IPS-NIHi11 (cell line): ENCODE measurements at places on chromosomes 2 and 18.

- no peak for DNase-seq
Measured at GRCh38 chr2:172251231-172251630, 148.5 kb upstream of the DLX2 start.

DNA sequence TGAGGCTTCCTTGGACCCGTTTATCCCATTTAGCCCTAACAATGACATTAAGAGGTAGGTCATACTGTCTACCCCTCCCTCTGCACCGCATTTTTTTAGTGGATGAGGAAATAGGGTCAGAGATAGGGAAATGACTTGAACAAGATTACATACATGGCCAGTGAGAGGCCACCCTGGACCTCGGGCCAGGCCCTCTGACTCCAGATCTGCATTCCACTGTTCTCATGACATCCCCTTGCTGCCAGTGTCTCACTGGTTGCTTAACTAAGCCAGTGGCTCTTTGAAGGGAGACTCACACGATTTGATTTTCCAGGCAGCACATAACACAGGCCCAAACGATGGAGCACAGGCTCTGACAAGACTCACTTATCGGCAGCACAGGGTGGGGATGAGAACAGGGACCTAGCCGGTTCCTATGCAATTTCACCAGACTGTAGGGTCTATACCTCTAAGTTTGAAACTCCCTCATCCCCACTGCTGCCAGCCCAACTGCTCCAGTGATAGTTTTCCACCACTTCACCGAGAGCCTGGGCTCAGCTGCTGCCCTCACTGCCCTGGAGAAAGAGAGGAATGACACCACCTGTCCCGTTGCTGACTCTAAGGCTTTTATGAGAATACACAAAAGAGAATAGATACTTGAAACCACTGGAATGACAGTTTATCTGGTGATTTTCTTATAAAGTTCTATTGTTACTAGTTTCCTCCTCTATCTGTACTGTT is 82.5 kb downstream of the TMEM247 start:
- no peak for DNase-seq

DNA sequence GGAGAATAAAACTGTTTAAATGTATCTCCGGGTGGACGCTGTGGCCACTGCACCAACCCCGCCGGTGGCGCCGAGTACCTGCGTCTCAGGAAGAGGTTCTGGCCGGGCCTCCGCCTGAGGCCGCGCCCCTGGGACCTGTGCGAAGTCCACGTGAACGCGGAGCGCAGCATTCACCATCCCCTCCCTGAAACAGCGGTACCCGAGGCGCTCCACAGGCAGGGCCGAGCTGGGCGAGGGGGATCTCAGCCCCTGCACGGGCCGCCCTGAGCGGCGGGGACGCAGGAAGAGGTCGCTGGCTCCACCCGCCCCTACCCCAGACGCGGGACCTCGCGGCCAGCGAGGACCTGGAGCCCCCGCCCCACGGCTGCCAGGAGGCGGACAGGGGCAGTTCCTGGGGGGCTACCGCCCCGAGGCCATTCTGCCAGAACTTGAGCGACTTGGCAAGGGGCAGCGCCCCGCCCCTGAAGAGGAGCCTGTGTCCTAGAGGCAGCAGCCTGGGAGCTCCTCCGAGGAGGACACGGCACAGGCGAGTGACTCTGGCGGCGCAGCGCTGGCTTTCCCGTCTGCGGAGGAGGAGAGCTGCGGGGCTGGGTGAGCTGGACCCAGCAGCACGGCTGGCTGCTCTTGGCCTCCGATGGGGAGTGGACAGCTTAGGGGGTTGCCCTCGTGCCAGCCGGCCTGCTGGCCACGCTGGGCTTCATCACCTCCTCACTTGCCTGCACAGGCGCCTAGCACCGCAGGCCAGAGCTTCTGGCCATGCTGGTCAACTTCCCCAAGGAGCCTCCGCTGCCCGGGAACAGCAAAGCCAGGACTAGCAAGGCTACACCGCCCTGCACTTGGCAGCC is 9.7 kb upstream of the TEKT4 start:
- no peak for DNase-seq

DNA sequence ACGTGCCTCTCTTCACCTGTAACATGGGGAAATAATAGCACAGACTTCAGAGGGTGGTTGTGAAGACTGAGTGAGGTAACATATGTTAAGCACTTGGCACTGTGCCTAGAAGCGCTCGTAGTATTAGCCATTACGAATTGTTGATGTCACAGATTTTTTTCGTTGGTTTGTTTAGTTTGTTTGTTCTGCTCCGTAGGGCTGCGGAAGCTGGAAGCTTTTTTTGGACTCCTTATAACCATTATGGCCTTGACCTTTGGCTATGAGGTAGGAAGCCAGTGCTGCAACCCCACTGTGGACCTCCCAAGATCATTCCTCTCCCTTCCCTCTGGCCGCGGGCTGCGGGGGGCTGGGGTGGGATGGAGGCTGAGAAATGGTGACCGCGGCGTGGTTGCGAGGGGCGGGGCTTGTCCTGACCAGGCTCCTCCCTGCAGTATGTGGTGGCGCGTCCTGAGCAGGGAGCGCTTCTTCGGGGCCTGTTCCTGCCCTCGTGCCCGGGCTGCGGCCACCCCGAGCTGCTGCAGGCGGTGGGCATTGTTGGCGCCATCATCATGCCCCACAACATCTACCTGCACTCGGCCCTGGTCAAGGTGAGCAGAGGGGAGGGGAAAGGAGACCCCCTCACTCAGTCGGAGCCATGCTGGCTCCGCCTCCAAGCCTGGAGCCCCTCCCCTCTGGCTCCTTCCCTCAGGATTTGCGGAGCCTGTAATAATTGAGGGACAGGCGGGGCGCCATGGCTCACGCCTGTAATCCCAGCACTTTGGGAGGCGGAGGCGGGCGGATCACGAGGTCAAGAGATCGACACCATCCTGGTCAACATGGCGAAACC is 5.5 kb downstream of the SLC11A1 start:
- peak; percentile 82 for DNase-seq

- no peak for DNase-seq
Measured at GRCh38 chr18:64118406-64118805, 30.5 kb downstream of the LINC00305 start.

GRCh38 chr2:177758591-177759371 is 313.8 kb downstream of the PDE11A start:
- DNase-seq: peak; percentile 34

DNA sequence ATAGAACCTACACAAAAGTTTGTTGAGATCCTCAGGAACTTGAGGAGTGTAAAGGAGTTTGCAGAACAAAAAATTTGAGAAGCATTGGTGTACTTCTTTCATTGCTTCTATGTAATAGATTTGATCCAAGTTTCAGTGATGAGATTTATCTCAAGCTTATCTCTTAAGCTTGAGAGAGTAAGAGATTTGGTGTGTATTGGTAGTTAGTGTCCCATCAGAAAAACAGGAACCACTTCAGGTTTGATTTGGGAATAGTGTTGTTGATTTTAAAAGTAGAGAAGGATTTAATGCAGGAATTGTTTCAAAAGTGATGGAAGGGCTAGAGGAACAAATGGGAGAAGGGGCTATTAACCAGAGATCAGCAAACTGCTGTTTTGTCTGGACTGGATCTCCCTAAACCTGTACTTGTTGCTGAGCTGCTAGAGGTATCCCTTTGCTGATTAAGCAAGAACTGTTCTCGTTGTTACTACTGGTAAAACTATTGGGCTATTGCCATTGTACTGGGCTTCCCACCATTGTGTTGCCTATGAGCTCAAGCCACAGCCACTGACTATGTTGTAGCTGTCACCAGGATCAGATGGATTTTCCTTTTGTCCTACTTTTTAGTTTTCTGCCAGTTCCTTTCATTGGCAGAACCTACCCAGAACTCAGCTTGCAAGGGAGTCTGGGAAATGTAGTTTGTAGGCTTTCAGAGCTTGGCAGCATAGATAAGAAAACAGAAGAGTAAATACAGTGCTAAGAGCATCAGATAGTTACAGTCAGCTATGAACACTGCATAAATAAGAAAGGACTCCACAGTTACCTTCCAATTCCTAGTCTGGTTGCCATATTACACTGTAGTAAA is 39.3 kb downstream of the RAB10 start:
- peak; percentile 14 for DNase-seq

DNA sequence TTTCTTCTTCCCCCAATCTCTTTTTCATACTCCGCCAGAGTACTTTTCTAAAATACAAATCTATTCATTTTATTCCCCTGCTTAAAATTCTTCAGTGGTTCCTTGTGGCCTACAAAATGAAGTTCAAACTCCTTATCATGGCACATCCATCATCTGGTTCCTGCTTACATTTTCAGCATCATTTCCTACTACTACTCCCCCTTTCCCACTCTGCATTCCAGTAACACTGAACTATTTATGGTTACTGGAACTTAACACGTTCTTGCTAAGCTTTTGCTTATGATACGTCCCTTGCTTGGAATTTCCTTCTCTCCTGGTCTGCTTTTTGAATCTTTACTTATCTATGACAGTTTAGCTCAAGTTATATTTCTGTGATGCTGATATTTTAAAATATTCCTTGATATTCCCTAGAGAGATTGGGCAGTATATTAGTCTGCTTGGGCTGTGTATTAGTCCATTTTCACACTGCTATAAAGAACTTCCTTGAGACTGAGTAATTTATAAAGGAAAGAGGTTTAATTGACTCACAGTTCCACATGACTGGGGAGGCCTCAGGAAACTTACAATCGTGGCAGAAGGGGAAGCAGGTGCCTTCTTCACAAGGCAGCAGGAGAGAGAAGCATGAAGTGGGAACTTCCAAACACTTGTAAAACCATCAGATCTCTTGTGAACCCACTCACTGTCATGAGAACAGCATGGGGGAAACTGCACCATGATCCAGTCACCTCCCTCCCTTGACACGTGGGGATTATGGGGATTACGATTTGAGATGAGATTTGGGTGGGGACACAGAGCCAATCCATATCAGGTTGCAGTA is 53.2 kb downstream of the BMPR2 start:
- DNase-seq: no peak

DNA sequence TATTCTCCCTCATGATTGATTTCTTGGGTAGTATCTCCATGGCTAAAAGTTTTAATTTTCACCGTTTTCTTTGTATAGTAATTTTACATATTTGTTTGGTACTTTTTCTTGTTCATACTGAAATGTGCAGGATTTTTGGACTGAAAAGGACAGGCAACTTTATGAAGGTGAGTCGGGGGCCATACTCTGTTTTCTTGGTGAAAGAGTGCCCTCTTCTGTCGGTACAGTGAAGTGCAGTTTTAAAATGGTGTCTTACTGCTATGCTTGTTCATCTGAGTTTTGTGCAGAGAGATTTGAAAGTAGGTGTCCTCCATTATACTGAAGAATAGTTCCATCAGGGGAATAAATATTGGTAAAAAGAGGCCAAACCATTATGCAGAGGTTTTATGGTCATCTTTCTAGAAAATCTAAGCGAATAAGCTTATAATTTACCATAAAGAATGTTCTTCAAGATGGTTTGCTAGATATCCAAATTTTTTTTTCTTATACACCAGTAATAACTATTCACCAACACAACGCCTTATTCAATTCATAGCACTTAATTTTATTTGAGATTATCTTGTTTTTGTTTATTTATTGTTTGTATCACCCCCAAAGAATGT is 8.7 kb upstream of the SERPINB13 start:
- DNase-seq: peak; percentile 39

DNA sequence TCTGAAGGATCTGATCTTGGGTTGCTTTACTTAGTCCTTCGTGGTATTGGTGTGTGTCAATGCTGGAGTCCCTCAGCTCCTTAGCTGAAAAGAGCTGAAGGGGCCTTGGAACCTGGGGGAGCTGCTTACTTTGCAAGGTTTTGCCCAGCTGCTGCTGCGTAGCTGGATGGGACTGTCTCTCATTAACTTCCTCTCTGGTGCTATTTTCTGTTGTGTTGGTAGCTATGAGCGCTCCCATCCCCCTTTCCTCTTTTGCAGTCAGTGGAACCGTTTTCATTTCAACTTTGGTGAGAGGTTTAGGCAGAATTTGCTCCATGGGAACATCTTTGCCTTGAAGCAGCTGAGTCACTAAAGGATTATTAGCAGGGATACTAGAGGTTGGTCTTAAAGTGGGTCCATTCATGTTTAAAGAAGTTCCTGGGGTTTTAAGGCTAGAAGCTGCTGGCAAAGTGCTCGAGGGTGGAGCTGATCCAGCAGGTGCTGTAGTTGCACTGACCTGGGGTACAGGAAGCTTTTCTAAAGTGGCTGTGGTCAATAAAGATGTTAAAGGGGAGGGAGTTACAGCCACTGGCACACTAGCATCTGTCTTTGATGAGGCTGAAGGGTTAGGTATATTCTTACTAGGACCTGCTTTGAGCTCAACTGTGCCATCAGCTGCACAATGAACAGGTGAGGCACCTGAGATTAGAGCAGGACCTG is 69.9 kb upstream of the DTNB start:
- DNase-seq: no peak

GRCh38 chr2:108263401-108263800 is 23.6 kb downstream of the SULT1C3 start:
- no peak for DNase-seq
